Glutamatergic neuron (in vitro differentiated cells): ENCODE measurements at places on chromosomes 4 and X. TPM values are rescaled to one million over a fixed set of nuclear protein-coding genes. Genes with fewer than 3 reads are reported as not detected.

DNA sequence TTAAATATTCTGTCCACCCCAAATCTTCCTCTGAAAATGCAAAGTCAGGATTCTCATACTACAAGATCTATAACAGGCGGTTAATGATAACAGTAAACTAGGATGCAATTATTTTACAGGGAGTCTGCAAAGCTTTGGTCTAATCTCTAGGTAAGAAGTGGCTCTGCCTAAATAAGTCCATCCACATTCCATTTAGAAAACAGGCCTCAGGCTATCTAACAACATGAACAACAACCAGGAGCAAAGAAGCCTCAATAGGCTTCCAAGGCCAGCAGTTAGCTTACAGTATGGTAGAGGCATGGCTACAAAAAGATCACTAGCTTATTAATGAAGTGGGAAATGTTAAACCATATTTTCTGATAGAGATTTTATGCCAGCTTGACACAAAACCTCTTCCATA is 6.4 kb downstream of the MAB21L2 start:
- DNase-seq = no peak

- no peak for DNase-seq
Observed at GRCh38 chr4:7960790-7961655, 21.4 kb upstream of the AFAP1 start.

The TMPRSS11D gene
- total RNA-seq = not detected

GRCh38 chrX:46628460-46629371 is 55.2 kb downstream of the CHST7 start:
- DNase-seq = no peak

The F8A2 gene
- total RNA-seq = not detected

- no peak for DNase-seq
Observed at GRCh38 chr4:123350191-123350544, 46.4 kb upstream of the SPRY1 start.

DNA sequence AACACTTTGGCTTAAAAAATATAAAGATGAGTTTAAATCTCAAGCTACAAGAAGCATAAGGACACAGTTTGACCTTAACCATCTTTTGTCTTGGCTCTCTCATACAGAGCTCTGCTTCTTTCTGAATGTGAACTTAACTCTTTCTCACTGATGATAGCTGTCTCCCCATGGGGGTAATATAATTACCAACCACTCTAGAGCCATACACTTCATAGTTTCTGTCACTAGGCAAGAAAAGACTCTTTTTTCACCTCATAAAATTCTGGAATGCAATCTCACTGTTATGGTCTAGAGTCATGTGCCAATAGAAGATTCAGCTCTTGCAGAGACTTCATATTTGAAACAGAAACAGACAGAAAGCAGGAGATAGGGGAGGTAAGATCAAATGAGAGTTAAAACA is 481.7 kb upstream of the AGA start:
- no peak for DNase-seq

DNA sequence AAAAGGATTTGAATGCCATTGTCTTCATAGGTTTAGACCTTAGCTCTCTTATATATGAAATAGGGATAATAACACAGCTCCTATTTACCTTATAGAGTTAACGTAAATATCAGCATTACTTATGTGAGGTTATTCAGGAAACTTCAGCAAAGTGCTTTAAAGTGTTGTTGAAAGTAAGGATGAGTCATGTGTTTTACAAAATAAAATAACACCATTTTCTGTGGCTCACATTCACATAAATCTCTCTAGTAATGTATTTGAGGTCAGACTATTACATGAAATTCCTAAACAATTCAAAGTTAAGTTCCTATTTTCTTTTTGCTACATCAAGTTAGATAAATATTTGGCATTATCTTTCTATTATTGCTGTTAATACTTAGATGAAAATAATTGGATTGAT is 2.9 kb downstream of the GNRHR start:
- no peak for DNase-seq

The RENBP gene
- total RNA-seq = 16.1 TPM

DNA sequence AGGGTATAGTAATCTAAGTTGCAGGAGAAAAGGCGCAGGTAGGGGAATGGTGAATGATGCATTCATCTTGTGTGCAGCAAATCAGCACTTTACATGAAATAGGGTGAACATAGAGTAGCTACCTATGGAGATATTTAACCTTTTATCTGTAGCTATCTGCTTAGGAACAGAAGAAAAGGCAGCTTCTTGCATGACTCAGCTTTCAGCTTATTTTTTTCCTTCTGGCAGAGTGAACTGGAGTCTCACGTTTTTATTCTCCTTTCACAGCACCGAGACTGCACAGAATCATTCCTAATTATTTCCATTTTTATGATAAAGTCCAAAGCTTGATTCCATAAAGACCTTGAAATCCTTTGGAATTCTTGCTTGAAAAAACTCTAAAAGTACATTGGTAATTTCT is 4.8 kb upstream of the SCOC start:
- DNase-seq = no peak

DNA sequence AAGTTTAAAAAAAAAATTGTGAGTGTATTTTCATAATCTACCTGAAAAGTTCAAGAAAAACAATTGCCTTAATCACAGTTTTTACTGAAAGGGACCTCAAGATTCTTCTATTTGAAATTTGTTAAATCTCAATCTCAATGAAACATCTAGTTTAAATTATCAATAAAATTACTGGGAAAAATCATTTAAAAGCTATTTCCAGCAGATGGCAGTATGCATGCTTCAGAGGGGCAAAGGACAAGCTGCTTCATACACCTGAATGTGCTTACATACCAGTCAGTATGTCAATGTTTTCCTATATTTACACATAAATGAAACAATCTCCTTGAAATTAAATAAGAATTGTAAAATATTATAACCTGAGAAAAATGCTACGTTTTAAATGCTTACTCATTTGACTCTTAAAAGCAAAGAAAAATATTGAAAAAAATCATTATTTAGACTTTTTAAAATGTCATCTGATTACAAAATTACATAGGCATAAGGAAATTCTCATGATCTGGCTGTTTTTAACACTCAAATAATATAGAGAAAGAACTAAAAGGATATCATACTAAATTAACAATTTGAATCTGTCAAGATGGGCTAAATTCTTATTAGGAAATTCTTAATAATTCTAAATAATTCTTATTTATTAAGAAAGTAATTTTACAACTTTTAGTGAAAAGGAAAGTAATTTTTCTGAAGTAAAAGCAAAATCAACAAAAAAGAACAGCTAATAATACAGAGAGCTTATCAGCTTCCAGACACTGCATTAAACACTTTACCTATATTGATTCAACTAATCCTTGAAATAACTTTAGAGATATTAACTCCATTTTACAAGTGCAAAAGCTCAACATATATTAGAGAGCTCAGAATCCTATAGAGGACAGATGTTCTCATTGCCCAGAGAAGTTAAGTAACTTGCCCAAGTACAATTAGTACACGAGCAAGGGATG is 242.1 kb downstream of the ADAMTS3 start:
- no peak for DNase-seq

- no peak for DNase-seq
Observed at GRCh38 chr4:7323461-7323871, 111.3 kb downstream of the PSAPL1 start.

DNA sequence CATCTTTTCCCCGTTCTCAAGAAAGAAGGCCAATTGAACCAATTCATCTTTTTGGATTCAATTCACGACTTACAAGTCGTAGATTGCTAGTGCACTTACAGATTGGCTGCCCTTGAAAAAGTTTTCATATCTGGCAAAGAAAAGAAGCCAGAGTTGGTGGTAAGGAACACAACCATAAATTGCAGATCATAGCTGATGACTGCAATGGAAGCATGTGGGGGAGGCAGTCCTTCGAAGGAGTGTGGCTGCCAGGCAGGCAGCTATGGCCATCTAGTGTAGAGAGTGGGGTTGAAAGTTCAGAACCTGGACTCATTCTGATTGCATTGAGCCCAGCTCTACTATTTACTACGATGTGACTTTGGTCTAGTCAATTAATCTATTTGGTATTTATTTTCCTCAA is 4.5 kb downstream of the GPM6A start:
- DNase-seq = no peak

- DNase-seq = no peak
Observed at GRCh38 chr4:72374159-72374558, 194.9 kb downstream of the ADAMTS3 start.

DNA sequence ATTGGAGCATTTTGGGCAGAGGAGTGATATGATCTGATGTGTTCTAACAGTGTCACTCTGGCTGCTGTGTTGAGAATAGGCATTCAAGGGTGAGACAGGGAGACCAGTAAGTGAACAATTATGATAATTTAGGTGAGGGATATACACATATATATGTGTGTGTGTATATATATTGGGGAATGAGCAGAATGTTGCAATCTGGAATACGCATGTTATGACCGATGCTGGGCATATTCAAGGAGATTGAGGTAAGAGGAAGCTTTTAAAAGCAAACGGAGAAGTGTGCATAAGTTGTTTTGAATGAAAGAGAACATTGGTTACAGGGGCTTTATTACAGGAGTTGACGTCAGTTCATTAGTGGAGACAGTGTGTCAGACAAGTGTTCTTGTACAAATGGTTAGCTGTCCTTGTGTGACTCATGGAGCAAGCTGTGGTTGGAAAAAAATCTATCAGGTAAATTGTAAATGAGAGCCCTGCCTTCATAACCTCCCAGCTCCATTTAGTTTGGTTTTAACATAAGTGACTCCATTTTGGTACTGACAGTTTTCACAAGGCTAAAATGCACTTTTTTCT is 442.5 kb upstream of the LCORL start:
- DNase-seq = no peak

DNA sequence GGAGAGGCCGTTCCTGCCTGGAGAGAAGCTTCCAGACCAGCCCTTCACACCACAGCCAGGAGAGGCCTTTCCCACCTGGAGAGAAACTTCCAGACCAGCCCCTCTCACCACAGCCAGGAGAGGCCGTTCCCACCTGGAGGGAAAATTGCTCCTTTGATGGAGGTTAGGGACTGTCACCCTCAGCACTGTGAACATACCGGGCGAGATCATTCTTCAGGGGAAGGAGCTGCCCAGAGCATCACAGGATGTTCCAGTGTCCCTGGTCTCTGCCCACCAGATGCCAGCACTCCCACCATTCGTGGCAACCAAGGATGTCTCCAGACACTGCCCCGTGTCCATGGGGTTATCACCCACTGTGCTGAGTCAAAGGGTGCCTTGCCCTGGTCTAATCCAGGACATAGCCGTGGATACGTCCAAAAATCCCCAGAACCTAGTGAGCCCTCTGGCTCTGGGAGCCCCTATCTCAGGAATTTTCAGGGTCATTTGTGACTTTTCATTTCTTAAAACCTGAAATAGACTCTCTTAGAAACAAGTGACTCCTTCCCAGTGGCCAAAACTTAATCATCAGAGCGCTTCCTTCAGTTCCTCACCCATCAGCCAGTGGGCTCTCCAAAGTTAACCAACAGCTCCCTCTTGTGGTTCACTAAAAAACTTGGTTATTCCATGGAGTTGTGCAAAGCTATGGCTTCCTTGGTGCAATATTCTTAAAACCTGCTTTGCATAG is 80.2 kb downstream of the CRMP1 start:
- DNase-seq = no peak

The STATH gene
- total RNA-seq = not detected

GRCh38 chr4:42724451-42724850 is 67.5 kb upstream of the ATP8A1 start:
- DNase-seq = no peak

The SSX2 gene
- not detected for total RNA-seq

The HCCS gene
- 22.7 TPM for total RNA-seq

The UCP1 gene
- total RNA-seq = not detected

The DMD gene
- total RNA-seq = 1.7 TPM

The PNMA6F gene
- total RNA-seq = not detected

The RHOXF2B gene
- not detected for total RNA-seq

- DNase-seq = no peak
Observed at GRCh38 chr4:99847362-99847976, 30.8 kb downstream of the DAPP1 start.

GRCh38 chr4:17097362-17097761 is 198.9 kb upstream of the LDB2 start:
- DNase-seq = no peak

DNA sequence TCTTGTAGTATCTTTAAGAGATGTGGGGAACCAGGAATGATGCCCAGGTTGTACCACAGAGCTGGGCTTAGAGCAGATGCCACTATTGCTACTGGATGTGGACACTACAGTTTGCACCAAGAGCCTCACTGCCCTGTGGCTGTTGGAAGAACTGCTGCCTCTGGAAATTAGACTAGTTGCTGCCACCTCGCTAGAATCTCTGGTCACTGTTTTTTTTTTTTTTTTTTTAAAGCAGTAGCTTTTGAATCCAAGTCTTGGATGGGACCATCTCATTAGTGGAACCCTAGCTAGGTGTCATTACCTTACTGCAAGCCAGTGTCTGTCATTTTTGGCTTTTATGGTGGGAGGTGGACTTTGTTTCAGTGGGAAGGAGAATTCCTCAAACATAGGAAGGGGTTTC is 105.5 kb downstream of the ARHGAP10 start:
- no peak for DNase-seq

GRCh38 chrX:41009850-41010846 is 75.1 kb upstream of the USP9X start:
- peak; percentile 21 for DNase-seq

DNA sequence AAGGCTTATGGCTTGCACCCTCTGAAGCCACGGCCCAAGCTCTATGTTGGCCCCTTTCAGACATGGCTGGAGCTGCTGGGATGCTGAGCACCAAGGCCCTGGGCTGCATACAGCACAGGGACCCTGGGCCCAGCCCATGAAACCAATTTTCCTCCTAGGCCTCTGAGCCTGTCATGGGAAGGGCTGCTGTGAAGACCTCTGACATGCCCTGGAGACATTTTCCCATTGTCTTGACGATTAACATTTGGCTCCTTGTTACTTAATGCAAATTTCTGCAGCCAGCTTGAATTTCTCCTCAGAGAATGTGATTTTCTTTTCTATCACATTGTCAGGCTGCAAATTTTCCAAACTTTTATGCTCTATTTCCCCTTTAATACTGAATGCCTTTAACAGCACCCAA is 844.7 kb downstream of the PCDH18 start:
- no peak for DNase-seq

DNA sequence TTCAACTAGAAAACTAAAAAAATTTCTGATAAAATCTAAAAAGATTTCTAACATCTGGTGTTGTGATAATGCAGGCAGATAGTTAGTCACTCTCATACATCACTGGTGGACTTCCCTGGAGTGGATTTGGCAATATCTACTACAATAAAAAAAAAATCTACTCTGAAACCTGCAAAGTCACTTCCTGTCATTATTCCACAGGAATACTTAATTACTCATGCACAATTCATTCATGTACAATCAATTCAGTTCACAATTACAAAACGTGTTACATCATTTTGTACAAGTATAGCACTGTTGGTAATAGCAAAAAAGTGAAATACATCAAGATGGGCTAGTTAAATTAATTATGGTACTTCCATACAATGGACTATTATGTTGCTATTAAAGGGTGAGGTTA is 16.5 kb upstream of the RHOH start:
- no peak for DNase-seq

- no peak for DNase-seq
Observed at GRCh38 chr4:54542540-54543041, 115.2 kb upstream of the KIT start.

The SOWAHB gene
- 0.17 TPM for total RNA-seq

The PARM1 gene
- 94.3 TPM for total RNA-seq

- no peak for DNase-seq
Observed at GRCh38 chr4:42945874-42946273, 53.4 kb downstream of the GRXCR1 start.
